ENCODE measurements at places on chromosomes 2 and 18. TPM values are rescaled to one million over a fixed set of nuclear protein-coding genes. Genes with fewer than 3 reads are reported as not detected.

Gene AFG3L2
- total RNA-seq: 176 TPM

Gene OSR1
- 2.4 TPM for total RNA-seq

Gene SERPINB11
- total RNA-seq: not detected

Gene IL36G
- total RNA-seq: not detected

Gene RBM43
- total RNA-seq: 1.3 TPM

Gene RAMP1
- 323 TPM for total RNA-seq

Gene EML6
- total RNA-seq: 0.32 TPM

Gene CYS1
- 0.77 TPM for total RNA-seq

Gene STARD6
- total RNA-seq: 0.47 TPM

Gene SRD5A2
- total RNA-seq: not detected
